T1000 (cell line): ENCODE measurements at places on chromosomes 12 and 14.

GRCh38 chr14:98462908-98463307, 809.1 kb downstream of the BCL11B start:
- no peak for DNase-seq

GRCh38 chr14:69439521-69440270, 41.2 kb downstream of the SLC39A9 start:
- no peak for DNase-seq

DNA sequence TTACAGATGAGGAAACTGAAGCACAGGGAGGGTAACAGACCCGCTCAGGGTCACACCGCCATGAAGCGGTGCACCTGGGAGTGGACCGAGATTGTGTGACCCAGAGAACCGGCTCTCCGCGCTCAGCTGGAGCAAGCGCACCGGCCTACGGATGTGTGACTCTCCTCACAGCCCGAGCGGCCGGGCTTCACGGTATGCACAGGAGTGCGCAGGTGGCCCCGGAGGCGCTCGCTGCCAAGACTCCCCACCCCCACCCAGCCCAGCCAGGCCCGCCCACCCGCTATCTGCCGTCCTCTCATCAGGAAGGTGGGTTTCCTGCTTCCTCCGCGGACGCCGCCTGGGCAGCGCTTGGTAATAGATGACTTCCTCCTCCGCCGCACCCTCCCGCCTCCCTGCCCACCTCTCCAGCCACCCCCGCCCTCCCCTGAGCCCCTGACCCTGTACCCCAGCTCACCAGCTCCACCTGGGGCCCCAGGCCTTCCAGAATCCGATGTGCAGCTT, 110.7 kb downstream of the NCOR2 start:
- no peak for DNase-seq

- DNase-seq: no peak
Observed at GRCh38 chr12:13222076-13222475, 25.6 kb downstream of the EMP1 start.

DNA sequence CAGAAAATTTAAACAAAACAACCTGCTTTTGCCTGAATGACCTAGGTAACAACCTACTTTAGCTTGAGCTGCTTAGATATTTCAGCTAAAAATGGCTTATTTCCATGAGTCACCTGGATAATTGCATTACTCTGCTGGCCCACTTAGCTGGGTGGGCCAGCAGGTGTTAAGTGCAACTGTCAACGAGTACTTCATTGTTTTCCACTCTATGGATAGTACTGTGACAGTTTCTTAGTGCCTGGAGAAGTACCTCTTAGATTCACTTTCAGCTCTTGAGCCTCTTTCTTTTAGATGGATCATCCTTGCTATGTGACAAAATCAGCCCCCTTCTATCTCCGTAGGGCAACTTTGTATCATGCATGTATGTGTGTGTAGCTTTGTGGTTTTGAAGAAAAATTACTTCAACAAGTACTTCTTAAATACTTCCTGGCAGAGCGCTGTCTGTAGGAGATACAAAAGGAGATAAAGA, 368.2 kb upstream of the ATP2B1 start:
- DNase-seq: no peak

DNA sequence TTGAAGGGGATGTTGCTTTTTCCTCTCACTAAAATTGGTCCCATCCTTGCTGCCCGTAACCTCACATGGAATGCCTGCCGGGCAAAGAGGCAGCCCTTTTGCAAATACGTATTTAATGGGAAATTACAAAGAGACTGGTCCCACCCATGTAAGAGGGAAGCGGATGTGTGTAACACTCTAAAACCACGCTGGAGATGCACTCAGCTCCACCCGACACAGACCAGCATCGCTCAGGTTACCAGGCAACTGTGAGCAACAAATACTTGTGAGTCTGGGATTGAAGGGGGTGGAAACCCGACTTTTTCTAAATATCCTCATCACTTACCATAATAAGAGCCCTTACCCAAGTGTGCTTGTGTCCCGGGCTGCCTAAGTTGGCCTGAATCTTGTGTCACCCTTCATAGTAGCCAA, 47.7 kb downstream of the ELK3 start:
- DNase-seq: no peak
